ENCODE measurements at places on chromosomes 13 and 19.

GRCh38 chr13:59531571-59532091 lies 632.1 kb downstream of the DIAPH3 start:
- no peak for DNase-seq

DNA sequence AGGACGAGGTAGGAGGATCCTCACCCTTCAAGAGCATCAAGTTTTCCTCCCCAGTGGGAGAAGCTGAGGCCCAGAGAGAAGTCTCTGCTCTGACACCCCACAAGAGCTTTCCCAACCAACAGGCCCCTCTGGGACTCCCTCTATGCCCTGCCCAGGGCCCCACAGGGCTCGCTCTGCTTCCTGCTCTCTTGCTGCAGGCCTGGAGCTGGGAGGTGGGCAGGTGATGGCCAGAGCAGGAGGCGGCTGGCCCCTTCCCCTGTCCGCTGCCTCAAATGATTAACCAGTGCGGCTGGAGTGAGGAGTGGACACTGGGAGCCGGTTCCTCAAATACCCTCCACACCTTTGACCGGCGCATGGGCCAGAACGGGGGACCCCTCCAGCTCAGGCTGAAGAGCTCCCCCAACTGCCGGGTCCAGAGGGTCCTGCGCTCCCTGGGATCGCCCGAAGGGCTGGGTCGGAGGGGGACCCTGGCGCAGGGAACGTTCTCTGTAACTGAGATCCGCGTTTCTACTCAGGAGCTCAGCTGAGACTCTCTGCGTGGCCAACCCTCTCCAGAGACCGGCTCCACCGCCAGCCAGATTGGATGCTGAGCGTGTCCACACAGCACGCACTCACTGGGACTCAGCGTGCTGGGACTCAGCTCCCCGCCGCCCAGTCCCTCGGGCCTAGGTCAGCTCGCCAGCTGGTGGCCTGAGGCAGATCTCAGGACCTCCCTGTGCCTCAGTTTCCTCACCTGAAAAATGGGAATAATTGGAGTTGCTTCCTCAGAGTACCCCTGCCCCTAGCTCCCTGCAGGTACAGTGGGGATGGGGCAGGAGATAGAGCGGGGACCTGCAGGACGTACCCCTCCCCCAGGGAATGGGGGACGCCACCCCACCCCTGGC lies 6.7 kb upstream of the ONECUT3 start:
- no peak for DNase-seq

DNA sequence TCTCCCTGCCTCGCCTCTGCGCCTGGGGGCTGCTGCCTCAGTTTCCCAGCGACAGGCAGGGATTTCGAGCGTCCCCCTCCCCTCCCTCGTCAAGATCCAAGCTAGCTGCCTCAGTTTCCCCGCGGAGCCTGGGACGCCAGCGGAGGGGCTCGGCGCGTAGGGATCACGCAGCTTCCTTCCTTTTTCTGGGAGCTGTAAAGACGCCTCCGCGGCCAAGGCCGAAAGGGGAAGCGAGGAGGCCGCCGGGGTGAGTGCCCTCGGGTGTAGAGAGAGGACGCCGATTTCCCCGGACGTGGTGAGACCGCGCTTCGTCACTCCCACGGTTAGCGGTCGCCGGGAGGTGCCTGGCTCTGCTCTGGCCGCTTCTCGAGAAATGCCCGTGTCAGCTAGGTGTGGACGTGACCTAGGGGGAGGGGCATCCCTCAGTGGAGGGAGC lies 722 bp upstream of the ICAM1 start:
- no peak for DNase-seq

GRCh38 chr19:36128392-36128736 lies 11.5 kb upstream of the CAPNS1 start:
- DNase-seq, result no peak

DNA sequence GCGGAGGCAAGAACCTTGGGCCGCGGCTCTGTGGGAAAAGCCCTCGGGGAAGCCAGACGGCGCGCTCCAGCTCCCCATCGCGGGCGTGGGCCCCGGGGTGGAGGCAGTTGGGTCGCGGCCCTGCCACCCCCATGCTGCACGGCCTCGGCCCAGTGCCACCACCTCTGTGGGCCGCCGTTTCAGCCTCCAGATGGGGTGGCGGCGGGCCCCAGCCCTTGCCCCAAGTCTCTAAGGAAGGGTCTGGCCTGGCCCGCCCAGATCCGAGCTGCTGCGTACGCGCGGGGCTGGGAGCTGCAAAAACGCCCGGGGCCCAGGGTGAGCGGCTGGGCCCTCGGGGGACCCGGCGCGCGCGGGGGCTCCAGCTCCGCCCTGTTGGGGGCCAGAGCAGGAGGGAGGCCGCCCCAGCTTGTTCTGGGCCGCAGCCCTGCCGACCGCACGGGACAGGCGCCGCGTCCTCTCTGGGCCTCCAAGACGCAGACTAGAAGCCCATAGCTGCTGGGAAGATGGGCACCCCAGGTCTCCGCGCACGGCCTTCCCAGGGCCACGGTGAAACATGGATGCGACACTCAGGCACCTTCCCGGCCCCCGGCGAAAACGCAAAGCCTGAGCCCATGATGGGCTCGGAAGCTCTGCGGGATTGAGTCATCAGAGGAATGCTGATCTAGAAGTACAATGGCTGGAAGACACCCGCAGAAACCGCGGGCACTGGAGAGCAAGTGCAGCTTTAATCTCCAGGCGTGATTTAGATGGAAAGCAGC lies 110.1 kb downstream of the KCTD15 start:
- no peak for DNase-seq

DNA sequence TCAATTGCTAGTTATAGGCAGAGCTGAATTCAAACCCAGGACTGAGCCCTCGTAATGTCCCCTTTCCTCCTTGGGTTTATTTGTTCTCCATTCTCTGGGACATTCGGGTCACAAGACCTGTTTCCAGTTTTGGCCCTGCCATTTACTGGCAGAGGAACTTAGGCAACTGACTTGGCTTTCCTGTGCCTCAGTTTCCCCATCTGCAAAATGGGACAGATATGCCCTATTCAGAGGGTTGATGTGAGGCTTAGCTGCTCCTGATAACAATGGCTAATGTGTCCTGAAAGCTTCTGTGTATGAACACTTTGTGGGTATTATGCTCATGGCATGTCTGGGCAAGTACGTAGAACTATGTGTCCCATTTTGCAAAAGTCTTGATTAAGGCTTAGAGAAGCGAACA lies 996 bp downstream of the ZNF524 start:
- no peak for DNase-seq

- DNase-seq, result no peak
These were observed 17.5 kb downstream of the MIPEP start for GRCh38 chr13:23871616-23872220.

GRCh38 chr13:23578411-23579071 lies 8.3 kb downstream of the TNFRSF19 start:
- no peak for DNase-seq

- DNase-seq, result no peak
These were observed 259.0 kb downstream of the ITGBL1 start for GRCh38 chr13:101711307-101712025.

GRCh38 chr19:6126335-6126974 lies 9.0 kb upstream of the ACSBG2 start:
- DNase-seq, result no peak

- no peak for DNase-seq
These were observed 100.9 kb downstream of the NDFIP2 start for GRCh38 chr13:79581870-79582315.

DNA sequence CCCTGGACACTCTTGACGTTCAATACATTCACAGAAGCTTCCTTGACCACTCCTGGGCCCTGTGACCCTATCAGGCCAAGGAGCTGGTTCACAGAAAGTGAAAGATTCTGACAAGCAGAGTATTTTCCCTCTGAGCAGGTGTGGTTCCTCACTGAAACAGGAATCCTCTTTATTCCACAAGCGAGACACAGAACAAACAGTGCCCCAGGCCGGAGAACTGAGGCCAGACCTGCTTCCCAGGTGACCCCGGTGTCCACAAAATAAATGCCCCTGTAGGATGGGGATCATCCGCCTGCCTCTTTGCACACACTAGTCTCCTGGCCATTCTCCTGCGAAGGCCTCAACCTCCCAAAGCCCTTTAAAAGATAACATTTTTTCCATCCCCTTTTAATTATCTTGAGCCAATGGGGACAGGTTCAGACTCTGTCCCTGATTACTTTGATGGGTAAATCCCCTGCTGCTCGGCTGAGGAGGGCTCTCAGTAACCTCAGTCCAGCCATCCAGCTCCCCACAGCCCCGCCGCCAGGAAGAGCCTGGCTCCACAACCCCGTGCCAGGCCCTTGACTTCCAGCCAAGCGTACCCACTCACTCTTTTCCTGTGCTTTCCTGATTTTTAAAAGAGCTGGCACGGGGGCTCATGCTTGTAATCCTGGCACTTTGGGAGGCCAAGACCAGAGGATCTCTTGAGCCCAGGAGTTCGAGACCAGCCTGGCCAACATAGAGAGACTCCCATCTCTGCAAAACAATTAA lies 129.1 kb downstream of the FOXO1 start:
- no peak for DNase-seq

DNA sequence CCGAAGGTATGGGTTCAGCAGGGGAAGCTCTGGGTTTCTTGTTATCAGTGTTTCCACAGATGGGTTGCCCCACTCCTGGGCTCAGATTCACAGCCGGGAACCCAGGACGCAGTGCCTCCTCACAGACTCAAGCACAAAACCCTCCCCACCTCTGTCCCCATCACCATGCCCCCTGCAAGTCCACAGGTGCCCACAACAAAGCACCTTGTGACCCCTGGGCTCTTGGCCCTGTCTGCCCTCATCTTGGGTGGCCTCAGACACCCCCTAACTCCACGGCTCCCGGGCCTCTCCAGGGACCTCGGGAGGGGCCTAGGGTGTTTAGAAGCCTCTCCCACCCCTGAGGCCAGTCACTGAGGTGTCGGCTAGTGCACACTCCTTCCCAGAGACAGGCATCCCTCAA lies 231.7 kb downstream of the TUBA3C start:
- DNase-seq, result no peak

DNA sequence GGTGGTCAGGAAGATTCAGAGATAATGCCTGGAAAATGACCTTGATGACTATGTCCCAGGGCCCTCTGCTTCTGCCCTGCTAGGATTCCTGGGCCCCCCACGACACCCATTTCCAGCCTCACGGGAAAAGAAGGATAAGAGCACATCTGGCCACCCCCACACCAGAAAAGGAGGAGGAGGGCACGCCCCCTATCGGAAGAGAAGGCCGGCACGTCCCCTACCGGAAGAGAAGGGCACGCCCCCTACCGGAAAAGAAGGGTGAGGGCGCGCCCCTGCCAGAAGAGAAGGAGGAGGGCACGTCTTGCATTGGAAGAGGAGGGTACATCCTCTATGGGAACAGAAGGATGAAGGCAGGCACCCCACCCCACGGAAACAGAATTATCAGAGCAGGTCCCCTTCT lies 84.3 kb downstream of the IER2 start:
- DNase-seq, result no peak

DNA sequence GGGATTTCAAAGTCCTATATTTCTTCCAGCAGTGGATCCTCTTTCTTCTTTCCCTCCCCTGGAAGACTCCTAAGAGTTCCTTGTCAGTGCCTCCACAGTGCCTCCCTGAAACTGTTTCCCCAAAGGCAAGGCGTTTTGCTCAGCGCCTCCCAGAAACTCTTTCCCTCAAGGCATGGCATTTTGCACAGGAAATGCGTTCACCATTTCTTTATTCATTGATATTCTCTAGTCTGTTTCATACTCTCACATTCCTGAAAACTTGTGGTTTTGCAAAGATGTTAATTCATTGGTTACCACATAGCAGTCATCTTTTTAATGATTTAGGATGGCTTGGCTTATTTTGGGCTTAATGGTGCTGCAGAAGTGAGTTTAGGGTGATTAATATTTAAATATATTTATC lies 177.3 kb upstream of the SLC10A2 start:
- DNase-seq, result no peak

- no peak for DNase-seq
These were observed 24.1 kb upstream of the NDFIP2 start for GRCh38 chr13:79456656-79457365.

DNA sequence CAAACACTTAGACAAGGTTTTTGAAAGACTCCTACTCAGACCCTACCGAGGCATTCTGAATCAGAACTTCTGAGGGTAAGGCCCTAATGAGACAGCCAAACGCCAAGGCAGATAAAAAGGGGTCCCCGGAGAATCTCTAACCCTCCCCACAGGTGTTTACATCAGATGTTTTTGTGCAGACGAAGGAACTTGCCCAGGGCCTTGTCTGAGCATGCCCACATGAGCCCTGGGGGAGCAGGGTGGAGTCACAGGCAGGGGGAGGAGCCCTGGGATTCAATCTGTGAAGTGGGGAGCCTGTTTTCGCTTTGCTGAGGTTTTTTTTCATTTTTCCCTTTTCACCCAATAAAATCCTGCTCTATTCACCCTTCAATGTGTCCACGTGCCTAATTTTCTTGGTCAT lies 61.6 kb upstream of the MED4 start:
- DNase-seq, result no peak

DNA sequence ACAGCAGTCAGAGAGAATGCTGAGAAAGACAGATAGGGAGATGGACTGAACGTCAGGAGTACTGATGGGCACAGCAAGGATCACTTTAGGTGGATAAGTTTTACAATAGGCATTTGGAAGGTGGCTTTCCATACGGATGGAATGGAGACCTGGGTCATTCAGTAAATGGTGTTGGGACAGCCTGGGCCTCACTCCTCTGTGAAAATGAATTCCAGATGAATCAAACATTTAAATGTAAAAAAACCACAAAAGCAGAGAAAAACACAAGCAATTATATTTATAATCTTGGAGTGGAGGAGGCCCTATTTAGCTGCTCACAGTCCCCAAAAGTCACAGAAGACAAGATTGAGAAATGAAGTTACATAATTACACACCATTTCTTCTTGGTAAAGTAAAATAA lies 4.7 kb downstream of the IL17D start:
- DNase-seq, result no peak

DNA sequence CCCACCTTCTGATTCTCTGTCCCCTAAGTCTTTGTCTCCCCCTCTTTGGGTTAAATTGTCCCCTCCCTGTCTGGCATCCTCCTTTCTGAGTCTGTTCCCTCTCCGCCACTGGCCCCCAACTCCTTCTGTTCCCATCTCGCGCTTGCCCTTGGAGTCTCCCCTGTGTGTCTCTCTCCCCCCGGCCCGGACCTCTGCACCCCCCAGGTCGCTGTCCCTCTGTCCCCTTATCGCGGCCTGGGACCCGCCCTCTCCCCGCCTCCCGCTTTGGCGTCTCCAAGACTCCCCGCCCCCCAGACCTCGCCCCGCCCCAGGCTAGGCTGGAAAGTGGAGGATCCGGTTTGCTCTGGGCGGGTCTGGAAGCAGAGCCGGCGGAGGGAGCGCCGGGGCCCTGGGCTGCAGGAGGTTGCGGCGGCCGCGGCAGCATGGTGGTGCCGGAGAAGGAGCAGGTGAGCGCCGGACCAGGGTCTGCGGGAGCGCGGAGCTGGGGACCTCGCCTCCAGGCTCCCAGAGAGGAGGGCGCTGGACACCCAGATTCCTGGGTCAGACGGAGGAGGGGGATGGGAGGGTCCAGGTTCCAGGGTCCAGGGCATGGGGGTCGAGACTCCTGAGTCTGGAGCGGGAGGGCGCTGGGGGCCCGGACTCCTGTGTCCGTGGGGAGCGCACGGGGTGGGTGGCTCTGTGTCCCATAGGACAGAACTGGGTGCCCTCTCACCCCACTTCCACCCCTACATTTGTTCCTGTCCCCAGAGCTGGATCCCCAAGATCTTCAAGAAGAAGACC lies at the start of gene TRPM4:
TSS of gene TRPM4 (plus strand) at position 348 of the 780 bp plus-strand sequence. CDS start at position 423, 75 bp downstream.
- peak; percentile 75 for DNase-seq

GRCh38 chr13:43433691-43434141 lies 353.1 kb downstream of the ENOX1 start:
- DNase-seq, result no peak

- DNase-seq, result no peak
These were observed 1139.7 kb upstream of the SPRY2 start for GRCh38 chr13:81480634-81481033.

- no peak for DNase-seq
These were observed 153.3 kb downstream of the SIPA1L3 start for GRCh38 chr19:38060331-38060730.

All from NCI-H187 treated with DMSO at 0.1 percent for 48 hours (cell line).